ENCODE measurements at places on chromosomes 1 and 21.

DNA sequence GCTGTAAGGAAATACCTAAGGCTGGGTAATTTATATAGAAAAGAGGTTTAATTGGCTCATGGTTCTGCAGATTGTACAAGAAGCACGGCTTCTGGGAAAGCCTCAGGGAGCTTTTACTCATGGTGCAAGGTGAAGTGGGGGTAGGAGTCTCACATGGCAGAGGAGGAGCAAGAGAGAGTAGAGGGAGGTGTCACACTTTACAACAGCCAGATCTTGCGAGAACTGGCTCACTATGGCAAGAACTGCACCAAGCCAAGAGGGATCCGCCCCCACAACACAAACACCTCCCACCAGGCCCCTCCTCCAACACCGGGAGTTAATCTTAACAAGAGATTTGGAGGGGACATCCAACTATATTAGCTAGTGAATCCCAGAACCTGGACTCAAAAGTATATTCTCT, 135.4 kb upstream of the SOD1 start:
- no peak for DNase-seq

GRCh38 chr1:215793180-215793579, 226.1 kb downstream of the KCTD3 start:
- no peak for DNase-seq

DNA sequence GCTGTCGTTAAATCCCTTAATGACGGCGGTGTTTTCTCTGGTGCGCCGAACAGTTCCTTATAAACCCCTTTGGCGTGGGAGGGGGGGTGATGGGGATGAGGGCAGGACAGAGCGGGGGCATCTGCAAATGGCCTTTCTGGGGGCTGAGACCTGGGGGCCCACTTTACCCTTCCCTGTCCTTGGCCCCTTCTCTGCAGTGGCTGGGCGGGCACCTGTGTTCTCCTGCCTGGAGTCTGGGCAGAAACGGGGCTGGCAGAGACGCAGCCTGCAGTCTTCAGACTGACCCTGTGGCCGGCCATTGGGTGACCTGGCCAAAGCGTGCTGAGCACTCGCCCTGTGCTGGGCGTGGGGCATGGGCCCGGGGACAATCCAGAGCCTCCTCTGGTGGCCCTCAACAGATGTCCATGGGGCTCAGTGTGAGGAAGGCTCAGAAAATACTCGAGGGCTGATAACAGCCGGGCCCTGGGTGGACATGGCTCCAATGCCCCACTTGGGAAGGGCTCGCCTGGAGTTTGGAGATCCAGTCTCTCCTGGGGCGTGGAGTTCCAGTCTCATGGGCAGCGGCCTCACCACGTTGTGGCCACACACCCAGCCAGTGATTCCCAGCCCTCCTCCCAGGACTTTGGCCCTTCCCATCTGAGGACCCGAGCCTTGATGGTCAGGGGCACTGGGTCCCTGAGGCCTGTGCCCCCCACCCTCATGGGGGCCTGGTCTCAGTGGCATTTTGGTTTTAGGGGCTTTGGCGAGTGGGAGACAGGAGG, 50.8 kb upstream of the ACTRT2 start:
- no peak for DNase-seq

DNA sequence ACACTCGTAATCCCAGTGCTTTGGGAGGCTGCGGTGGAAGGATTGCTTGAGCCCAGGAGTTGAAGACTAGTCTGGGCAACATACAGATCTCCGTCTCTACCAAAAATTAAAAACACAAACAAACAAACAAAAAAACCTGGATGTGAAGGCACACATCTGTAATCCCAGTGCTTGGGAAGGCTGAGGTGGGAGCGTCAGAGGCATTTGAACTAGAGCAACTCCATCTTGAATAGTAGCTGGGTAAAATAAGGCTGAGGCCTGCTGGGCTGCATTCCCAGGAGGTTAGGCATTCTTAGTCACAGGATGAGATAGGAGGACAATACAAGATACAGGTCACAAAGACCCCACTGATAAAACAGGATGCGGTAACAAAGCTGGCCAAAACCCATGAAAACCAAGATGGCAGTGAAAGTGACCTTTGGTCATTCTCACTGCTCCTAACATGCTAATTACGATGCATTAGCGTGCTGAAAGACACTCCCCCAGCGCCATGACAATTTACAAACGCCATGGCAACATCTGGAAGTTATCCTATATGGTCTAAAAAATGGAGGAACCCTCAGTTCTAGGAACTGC, 33.2 kb upstream of the RD3 start:
- no peak for DNase-seq

DNA sequence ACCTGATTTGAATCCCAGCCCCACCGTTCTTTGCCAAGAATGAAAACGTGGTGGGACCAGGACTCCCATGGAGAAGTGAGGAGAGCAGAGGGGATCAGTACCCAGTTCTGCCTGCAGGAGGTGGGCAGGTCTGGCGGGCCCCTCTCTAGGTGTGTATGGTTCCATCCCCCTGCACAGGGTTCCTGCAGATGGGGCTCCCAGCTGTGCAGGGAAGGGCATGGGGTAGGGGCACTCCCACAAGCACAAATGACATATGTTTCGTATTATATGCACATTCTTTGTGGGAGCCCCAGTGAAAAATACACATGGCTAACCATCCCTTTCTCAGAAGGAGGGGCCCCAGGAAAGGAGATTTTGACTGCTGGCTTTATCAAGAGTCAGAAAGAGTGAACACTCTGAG, 144.6 kb downstream of the PLPP3 start:
- DNase-seq = no peak

DNA sequence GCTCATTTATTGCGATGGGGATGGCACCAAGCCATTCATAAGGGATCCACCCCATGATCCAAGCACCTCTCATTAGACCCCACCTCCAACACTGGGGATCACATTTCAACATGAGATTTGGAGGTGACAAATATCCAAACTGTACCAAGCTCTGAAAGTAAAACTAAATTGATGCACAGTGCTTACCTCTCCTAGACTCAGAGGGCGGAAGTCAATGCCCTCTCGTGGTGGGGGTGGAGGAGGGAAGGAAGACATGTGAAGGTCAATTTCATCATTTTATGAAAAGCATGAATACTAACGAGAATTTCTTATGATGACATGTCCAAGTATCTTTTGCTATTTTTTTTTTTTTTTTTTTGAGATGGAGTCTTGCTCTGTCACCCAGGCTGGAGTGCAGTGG, 120.0 kb downstream of the PGBD5 start:
- no peak for DNase-seq

GRCh38 chr1:41044187-41044586, 22.7 kb upstream of the SLFNL1 start:
- DNase-seq = no peak

DNA sequence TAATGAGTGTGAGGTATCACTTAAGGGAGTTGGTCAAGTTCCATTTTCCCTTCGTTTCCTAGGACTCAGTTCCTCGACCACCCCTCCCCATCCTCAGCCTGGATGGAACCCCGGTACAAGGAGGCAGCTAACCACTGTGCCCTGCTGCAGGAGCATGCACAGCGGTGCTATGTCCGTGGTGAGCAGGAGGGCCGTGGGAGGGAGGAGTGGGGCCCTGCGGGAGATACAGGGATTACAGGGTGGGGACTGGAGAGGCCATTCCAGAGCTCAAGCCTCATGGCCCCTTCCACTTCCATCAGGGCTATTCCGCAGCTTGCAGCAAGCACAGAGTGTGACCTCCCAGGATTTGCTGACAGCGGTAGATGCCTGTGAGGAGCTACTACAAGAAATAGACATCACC, 25.8 kb downstream of the HYI start:
- DNase-seq = no peak

DNA sequence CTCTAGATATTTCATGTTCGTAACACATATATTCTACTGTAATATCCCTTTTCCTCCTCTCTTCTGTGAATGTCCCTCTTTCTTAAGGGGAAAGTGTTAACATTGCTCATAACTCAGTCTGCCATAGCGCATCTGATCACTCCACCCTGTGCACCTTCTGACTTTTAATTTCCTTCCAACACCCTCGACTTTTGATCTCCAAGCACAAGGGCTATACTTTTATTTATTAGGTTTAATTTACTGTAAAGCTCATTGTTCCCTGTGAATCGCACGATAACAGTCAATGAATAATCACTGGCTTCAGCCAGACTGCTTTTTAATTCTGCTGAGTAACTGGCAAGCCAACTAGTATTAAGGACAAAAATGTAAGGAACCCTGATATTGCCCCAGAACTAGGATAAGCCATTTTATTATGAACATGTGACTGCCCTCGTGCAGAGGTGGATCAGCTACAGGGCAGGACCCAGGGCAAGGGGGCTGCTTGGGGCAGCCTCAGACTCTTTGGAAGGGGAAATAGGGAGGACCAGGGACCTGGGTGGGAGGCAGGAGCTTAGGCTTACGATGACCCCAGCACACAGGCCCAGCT, 2.6 kb upstream of the ETS2 start:
- DNase-seq = no peak

DNA sequence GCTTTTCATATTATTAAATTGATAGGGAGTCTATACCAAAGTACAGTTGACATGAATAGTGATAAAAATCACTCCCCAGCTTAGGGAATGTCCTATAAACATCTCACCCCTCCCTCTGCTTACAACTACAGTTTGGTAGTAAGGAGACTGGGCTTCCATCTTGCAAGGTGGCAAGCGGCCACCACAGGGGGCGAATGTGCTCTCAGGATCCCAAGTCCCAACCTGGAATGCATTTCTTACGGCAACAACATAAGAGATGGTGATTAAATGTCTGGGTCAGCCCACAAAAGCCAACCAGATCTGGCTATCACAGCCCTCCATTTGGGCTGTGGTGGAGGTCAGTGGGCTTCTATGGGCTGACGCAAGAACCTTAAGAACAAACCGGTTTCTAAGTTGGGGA, 68.0 kb downstream of the SMYD2 start:
- no peak for DNase-seq

- no peak for DNase-seq
Measured at GRCh38 chr1:227459977-227460376, 103.4 kb upstream of the ZNF678 start.

DNA sequence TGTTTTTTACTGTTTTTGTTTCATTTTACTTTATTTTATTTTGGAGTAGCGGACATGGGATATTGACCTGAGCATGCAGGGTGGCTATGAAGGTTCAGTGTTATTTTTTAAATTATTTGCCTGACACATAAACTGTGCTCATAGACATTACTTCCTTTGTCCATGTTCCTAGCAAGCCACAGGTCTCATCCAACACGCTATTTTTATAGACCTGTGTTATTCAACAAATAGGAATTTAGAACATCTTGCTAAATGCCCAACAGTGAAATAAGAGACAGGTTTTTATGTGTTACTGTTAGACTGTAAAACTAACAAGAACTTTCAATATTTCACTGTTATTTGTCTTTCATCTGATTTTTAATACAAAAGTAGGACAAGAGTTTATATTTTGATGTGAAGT, 756.4 kb downstream of the KCNT2 start:
- DNase-seq = no peak

GRCh38 chr1:62327360-62328055, 8.3 kb upstream of the KANK4 start:
- DNase-seq = no peak

GRCh38 chr1:43975249-43975961, 645 bp downstream of the ATP6V0B start:
- DNase-seq = no peak

DNA sequence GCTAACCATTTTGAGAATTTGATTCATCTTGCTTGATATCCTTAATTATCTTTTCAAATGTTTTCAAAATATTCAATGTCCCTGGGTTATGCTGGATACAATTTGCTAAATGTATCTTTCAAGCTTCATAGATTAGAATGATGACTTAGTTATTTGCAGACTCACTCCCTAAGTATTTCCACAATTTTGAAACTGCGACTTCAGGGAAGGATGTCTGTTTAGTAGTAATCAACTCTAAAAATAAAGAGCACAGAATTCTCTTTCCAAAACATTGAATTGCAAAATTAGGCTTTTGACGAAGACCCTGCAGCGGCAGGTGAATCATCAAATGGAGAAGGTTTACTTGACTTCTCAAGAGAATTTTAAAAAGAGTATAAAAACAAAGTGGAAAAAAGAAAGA, 14.2 kb downstream of the RGS1 start:
- DNase-seq = no peak

DNA sequence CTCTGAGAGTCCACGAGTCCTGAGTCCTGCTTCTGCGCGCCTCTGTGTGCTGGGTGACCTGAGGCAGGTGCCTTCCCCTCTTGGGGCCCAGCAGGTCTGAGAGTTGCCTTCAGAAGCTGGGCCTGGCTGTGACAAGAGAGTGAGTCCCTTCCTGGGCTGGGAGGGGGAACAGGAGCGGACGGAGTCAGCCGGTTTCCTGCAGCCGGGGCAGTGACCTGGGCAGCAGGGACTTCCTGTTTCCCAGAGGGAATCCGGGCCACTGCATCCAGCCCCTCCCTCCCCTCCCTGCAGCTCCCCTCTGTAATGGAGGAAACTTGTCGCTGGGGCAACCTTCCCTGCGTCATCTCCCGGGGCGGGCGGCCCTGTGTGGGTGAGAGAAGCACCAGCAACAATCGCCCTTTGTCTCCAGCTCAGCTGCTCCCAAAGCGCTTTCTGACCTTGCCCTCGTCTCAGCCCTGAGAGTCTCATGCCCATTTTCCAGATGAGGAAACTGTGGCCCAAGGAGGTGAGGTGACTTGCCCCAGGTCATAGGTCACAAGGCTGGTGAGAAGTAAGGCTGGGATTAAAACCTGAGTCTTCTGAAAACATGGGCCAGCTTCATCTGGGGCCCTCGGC, 61.1 kb downstream of the SDC3 start:
- DNase-seq = no peak

- no peak for DNase-seq
Measured at GRCh38 chr1:31523769-31524168, 52.5 kb upstream of the TINAGL1 start.

- no peak for DNase-seq
Measured at GRCh38 chr21:27735699-27736098, 768.8 kb upstream of the ADAMTS5 start.

DNA sequence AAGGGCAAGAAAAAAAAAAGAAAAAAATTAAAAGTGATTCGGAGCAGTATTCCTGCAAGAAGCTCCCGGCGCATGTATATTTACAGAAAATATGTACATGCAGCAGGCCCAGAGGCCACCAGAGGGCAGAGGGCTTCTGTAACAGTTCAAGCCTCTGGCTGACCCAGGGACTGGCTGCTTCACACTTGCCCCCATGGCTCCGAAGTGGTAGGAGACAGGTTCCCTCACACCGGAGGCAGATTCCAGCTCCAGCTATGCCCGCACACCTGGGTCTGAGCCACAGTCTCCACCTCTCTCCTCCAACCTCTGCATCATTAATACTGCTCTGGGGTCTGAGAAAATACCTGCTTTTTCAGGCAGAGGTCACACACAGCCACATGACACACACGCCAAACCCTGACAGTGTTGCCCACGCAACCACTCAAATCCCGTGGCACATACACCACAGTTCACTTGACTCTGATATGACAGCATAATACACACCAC, 2.2 kb upstream of the ARHGAP30 start:
- DNase-seq = no peak
